CD4-positive, alpha-beta T cell treated with Interleukin-1 beta for 1 hour (primary cell): ENCODE measurements at places on chromosomes 3 and 15.
A peak's percentile ranks its signal among the peaks of the same experiment; 100 is the strongest.

DNA sequence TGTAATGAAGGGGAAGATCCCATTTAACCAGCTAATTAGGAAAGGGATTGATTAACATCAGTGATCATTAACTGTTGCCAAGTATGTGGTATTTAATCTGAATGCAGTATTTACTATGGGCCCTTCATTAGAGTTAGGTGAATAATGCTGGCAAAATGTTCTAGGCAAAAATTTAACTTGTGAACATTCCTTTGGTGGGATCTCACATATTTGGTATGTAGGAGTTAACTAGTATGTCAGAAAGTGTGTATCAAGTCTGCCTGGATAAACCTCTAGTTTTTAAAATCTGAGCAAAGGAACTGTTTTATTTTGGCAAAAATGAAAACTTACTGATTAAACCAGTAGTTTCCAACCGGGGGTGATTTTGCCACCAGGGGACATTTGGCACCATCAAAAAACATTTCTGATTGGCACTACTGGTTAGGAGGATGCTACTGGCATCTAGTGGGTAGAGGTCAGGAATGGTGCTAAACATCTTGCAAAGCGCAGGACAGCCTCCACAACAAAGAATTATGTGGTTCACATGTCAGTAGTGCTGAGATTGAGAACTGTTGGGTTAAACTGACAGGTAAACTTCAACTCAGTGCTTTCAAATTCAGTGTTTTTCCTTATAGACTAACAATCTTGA lies 22.5 kb downstream of the LRTM1 start:
- DNase-seq = no peak

- DNase-seq = no peak
Observed at GRCh38 chr15:85748176-85748575, 46.5 kb downstream of the KLHL25 start.

GRCh38 chr15:82186719-82187406 lies 75.7 kb downstream of the EFL1 start:
- DNase-seq = no peak

DNA sequence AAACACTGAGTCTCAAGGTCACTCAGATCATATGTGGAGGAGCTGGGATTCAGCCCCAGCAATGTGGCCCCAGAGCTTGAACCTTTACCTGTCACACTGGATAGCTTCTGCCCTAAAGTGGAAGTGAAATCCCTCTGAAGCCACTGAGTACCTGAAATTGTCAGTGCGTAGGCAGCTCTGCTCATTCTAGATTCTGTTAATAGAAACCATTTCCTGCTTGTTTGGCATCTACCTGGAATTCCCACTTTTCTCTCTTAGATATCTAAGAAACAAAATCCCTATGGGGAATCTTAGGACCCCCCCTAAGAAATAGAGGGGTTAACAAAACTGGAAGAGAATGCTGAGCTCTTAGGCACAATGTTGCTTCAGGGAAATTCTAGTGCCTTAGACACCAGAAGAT lies 29.8 kb downstream of the FBXL22 start:
- no peak for DNase-seq

DNA sequence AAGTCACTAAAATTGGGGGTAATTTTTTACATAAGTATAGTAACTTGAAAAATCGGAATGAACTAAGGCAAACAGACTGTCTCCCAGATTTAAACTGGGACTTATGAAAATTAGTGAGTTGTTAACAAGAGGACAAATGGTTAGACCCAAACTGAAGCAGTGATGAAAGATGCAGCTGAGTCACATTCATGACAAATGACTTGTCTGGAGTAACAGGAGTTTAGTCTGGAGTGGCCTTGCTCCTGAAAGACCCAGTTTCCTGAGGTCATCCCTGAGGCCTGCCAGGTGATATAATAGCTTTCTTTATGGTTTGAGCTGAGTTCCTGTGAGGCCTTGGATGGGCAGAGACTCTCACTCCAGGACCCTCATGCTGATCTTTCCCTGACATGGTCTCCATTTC lies 9.6 kb upstream of the CTDSPL start:
- DNase-seq = no peak

DNA sequence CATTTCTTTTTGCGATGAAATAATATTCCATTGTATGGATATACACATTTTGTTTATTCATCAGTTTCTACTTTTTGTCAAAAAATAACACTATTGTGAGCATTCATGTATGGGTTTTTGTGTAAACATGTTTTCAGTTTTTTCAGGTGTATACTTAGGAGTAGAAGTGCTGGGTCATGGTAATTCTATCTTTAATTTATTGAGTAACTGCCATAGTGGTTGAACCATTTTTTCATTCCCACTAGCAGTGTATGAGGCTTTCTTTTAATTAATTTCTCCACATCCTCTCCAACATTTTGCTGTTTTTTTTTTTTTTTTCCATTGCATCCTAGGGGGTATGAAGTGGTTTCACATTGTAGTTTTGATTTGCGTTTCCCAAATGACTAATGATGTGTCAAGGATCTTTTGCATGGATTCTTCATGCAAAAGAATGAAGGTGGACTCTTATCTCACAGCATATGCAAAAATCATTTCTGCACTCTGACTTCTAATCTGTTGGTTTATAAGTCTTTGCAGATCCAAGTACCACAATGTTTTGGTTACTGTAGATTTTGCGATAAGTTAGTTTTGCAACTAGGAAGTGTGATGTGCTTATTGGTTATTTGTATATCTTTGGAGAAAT lies 12.6 kb downstream of the ATP2C1 start:
- no peak for DNase-seq

GRCh38 chr15:78909791-78910228 lies 35.0 kb downstream of the CTSH start:
- DNase-seq = peak; percentile 42

DNA sequence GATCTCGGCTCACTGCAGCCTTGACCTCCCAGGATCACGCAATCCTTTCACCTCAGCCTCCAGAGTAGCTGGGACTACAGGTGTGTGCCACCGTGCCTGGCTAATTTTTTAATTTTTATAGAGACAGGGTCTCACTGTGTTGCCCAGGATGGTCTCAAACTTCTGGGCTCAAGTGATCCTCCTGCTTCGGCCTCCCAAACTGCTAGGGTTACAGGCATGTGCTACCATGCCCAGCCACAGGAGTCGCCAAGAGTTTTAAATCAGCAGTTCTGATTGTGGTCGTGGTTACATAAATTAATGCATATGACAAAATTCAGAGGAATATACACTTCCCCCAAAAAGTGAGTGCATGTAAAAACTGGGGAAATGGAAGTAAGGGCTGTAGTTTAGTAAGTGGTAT lies 32.9 kb downstream of the MEGF11 start:
- no peak for DNase-seq

DNA sequence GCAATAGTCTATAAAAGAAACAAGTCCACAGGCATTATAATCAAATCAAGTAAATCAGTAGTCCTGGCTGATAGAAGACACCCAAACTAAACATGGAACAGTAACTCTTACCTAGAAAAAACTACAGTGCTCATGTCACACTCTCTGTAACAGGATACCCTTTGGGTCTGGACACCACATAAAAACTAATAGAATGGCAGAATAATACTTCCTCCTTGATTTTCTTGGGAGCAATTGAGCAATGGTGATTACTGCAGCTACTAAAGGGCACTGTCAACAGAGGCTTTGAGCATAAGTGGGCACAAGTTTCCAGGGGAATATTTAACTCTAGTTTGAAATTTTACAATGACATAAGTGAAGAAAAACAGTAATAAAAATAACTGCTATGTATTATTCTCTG lies 59.5 kb downstream of the GLB1 start:
- no peak for DNase-seq

DNA sequence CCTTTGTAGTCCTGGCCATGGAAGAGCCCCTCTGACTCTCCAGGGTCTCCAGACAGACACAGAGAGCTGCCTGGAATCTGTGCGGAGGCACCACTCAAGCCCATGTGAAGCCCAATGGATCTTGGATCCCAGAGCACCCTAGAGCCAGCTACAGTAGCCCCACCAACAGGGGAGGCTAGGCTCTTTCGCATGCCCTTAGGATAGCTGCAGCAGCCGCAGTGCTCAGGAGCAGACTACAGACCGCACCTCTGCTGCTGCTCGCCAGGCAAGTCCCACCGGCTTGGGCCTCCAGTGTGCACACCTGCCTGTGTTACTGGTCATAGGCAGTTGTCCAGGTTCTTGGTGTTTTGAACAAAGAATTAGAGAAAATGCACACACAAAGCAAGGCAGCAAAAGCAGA lies 131.6 kb downstream of the SPATA16 start:
- no peak for DNase-seq

GRCh38 chr15:74799856-74800558 lies 12.6 kb upstream of the LMAN1L start:
- peak; percentile 92 for DNase-seq

DNA sequence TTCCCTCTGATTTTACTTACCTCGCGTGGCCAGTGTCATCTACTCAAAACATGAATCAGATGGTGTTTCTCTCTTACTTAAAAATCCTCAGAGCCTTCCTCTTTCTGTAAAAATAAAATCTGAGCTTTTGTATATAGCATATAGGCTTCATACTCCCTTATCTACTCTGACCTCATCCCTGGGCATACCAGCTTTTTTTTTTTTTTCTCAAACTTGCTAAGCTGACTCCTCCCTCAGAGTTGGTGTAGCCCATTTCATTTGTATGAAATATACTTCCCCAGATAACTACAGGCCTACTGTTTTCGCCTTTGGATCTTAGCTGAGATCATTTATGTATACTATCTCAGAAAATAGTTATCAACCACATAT lies 648.9 kb upstream of the ALCAM start:
- DNase-seq = no peak

GRCh38 chr3:32442766-32443165 lies 51.1 kb downstream of the CMTM7 start:
- no peak for DNase-seq
